ENCODE measurements at places on chromosomes 2 and 18.

GRCh38 chr2:33313039-33313438, 163.4 kb upstream of the RASGRP3 start:
- no peak for DNase-seq

DNA sequence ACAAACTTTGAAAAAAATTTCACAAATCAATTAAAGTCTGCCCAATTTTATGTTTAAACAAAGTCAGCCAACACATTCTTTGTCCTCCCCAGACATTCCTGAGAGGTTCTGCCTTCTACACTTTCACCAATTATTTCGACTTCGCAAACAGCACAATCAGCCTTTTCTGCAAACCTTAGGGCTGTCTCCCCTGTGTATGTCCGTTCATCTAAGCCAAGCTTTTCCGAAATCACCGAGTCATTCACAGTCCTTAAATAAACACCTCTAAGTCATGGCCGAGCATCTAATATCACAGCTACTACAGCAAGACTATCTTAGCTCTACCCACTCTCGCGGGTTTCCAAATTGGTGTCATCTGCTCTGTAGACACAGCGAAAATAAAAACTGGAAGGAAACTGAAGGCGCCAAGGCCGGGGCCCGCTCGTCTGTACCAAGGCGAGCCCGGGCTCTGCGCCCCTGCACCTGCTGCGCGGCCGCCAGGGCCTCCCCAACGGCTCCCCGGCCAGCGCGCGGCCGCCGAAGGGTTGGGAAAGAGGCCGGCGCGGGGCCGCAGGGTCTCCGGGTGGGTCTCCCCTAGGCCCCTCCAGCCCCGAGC, 730 bp downstream of the ODC1 start:
- no peak for DNase-seq

DNA sequence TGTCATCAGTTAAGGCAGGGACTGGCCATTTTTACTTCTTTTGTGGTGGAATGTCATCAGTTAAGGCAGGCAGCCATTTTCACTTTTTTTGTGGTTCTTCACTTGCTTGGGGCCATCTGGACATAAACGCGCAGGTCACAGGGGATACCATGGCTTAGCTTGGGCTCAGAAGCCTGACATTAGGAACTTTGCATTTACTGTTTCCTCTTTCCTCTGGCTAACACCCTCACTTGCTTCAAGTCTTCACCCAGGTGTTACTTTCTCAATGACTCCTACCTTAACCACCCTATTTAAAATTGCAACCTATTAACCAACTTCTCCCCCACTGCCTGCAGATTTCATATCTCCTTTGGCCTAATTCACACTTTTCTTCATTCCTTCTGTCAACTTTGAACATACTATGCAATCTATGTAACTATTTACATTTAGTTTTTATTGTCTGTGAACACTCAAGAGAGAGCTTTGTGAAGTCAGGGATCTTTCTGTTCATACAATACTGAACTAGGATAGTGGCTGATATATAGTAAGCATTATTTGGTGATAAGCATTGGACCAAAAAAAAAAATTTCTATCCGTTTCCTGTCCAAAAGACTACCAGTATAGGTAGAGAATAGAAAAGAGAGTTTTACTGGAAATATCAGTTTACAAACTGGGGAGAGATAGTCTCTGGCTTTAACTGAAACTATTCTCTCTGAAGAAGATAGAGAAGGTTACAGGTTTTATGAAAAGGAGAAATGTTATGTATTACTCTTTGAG, 600.1 kb upstream of the ZNF804A start:
- no peak for DNase-seq

- no peak for DNase-seq
These were observed 23.1 kb downstream of the LRRFIP1 start for GRCh38 chr2:237650455-237650850.

DNA sequence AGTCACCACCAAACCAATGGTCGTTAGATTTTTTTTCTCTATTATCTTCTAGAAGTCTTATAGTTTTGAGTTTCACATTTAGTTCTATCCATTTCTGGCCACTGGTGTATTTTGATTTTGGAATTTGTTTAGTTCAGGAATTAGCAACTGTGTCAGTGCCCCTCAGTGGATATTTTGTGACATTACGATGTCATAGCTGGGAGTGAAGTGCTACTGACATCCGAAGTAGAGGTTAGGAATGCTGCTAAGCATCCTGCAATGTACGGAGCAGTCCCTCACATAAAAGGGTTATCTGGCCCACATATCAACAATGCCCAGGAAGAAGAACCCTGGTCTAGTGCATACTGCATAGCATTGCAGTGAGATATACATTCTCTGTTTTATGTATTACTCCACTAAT, 157.4 kb upstream of the RGPD4 start:
- no peak for DNase-seq

GRCh38 chr2:192773044-192773443, 578.3 kb upstream of the TMEFF2 start:
- DNase-seq, result no peak

DNA sequence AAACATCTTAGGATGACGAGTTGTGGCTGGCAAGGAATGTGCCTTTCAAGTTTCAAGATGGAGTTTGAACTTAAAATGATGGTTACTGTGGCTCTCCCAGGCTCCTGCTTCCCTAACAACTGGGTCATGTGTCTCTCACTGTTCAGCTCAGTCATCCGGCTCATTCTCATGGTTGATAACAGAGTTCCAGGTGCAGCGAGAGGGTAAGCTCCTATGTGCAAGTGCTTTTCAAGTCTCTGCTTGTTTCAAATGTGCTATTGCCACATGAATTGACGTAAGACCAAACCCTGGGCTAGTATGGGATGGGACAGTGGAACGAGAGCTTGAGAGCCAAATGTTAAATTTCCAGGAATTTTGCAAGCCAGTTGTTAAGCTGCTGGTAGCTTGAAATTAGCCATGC, 19.5 kb upstream of the PUM2 start:
- no peak for DNase-seq

GRCh38 chr2:160752475-160753330, 259.1 kb upstream of the RBMS1 start:
- no peak for DNase-seq

- DNase-seq, result no peak
These were observed 199.1 kb downstream of the PIEZO2 start for GRCh38 chr18:10950080-10950875.

DNA sequence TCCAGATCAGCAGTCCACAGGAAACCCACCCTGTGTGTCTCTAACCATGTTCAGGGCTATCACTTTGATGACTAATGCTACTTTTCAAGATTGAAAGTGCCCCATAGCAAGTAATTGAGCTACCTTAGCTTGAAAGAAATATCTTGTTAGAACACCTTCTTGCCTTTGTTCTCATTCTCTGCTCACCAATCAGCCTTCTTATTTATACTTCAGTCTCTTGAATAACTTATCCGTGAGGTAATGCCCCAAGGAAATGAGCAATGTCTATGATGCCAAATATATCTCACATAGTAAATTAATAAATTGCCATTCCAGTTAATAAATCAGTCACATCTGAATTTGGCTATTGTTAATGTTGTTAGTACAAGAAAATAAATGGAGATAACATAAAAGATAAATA, 141.6 kb downstream of the WDPCP start:
- DNase-seq, result no peak

DNA sequence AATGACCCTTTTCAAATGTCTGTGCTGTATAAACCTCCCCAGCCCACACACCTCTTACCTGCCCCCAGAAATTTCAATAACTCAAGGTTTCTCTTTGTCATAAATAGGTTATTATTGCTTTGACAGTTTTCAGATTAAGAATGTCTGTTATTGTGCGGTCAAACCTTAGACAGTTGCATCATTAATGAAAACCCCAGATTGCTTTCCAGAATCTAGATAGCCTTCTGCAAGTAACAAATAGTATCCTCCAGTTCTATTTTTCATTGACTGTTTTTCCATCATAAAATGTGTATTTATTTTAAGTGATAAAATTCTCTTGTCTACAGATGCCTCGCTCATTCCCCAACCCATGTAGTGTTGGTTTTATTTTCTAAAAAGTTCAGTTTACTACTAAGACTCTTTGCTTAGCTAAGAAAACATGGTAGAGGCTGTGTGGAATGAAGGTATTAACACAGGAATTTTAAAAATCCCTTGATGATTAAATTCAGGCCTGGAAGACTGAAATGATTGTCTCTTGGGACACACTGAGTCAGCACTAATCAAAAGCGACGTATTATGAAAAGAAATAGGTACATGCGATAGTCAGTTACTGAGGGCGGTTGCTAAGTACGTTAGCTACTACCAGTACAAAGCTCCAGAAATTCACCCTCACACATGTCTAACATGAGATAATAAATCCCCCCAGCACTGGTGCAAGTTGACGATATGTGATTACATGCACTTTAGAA, 38.4 kb upstream of the ITGAV start:
- no peak for DNase-seq
